Lung (tissue), 17 donors: ENCODE measurements at places on chromosomes 1 and 21.
A peak's percentile ranks its signal among the peaks of the same experiment; 100 is the strongest.

GRCh38 chr1:97904534-97904933, 16.3 kb downstream of the DPYD start:
- H3K27ac ChIP-seq, result peak overlapping the region; percentile 33
- peak; percentile 46 for DNase-seq
- no peak overlapping the region for H3K4me3 ChIP-seq
- no peaks in the 10 kb centered on the region for H3K27me3 ChIP-seq

GRCh38 chr1:172700556-172700955, 41.7 kb downstream of the FASLG start:
- no peak for DNase-seq
- H3K27me3 ChIP-seq, result no peaks in the 10 kb centered on the region
- H3K36me3 ChIP-seq, result no peaks in the 10 kb centered on the region
- H3K4me3 ChIP-seq, result no peak overlapping the region
- H3K27ac ChIP-seq, result no peak overlapping the region

DNA sequence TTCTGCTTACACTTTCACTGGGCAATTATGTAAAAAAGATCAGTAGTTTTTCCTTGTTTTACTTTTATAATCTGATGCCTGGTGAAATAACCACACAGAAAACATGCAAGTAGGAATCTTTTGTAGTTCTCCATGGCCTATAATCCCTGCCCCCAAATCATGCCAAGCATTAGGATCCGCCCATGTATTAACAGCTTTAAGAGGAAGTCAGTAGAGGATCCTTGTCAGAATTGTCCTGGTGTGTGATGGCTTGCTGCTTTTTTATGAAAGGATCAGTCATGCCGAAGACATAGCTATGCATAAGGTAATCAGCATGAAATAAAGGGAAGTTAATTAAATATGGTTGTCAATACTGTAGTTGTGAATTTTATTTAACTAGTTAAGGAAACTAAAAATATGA, 20.0 kb downstream of the ADGRL2 start:
- no peak overlapping the region for H3K4me3 ChIP-seq
- no peaks in the 10 kb centered on the region for H3K27me3 ChIP-seq
- H3K27ac ChIP-seq, result no peak overlapping the region
- DNase-seq, result no peak
- H3K36me3 ChIP-seq, result no peaks in the 10 kb centered on the region

DNA sequence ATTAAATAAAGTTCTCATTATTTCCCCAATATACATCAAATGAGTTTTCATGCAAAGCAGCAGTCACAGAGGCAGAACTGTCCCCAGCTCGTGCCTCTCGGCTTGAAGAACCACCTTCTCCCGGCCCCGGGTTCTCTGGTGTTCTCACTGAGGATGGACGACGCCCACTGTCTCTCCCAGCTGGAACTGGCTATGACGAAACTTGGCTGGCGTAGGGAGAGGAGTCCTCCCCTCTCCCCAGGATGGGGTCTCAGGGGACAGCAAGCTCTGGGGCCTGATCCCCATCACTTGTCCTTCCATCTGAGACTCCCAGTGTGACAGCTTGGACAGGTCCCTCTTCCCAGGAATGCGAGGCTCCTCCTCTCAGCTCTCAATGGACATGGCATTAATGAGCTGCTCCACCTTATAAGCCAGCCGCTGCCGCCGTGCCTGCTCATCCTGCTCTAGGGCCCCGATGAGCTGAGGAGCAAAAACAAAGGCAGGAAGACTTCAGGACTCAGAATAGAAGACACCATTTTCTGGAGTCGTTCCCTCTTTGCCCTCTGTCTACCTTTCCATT, 116.0 kb upstream of the CD34 start:
- H3K4me3 ChIP-seq, result no peak overlapping the region
- peaks cover 36% of the 10 kb centered on the region for H3K4me1 ChIP-seq
- peaks cover 24% of the 10 kb centered on the region for H3K36me3 ChIP-seq
- DNase-seq, result peak; percentile 32
- H3K27ac ChIP-seq, result no peak overlapping the region

GRCh38 chr1:112790920-112791722, 76.0 kb upstream of the PPM1J start:
- no peak overlapping the region for H3K27ac ChIP-seq
- H3K4me3 ChIP-seq, result no peak overlapping the region
- DNase-seq, result peak; percentile 8
